ENCODE measurements at places on chromosomes 3 and 15.

DNA sequence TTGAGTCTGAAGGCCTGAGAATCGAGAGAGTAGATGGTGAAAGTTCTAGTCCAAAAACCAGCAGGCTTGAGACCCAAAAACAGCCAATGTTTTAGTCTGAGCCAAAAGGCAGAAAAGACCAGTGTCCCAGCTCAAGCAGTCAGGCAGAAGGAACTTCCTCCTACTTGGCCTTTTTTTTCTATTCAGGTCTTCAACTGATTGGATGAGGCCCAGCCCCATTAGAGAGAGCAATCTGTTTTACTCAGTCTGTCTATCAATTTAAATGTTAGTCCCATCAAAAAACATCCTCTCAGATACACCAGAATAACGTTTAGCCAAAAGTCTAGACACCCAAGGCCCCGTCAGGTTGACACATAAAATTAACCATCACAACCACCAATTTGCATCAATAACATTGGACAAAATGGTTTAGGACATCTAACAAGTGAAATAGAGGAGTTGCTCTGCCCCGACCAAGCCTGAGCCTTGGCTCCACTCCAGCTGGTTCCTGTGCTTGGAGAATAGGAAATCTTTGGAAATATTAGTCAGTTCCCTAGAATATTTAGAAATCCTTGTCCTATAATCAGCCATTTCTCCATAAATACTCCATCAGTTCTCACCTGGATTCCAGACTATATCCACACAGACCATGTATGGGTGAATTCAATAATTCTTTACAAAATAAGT is 51.4 kb upstream of the LIPC start:
- no peak for DNase-seq

DNA sequence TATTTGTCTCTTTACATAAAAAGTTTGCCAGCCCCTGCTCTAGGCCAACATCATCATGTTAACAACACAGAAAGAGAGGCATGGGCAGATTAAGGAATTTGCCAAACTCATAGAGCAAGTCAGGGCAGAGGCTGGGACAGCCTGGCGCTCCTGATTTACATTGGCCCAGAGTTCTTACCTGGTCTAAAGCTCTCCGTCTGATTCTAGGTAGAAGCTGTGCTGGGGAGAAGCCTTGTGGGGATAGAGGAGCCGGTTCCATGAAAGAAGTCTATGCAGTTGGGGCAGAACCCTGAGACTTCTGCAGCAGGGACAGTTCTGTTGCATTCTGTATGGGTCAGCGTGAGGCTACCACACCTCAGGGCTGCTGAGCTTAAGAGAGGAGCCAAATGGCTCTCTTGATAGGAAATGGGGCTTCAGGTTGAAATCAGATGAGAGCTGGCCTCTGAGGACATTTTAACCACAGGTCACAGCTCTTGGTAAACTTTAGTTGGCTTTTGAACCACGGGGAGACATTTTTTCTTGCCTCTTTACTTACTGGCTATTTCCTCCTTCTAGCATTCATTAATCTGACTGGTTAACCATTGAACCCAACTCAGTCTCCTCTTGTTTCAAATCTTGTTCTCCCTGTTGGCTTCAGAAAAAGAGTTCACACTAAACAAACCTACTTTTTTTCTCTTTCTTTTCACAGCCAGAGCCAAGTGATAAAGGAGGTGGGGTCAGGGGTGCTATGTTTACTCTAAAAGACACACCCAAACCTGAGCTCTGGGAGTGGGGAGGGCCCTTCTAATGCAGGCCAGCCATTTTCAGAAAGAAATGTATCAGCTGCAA is 250.7 kb downstream of the OPA1 start:
- no peak for DNase-seq

DNA sequence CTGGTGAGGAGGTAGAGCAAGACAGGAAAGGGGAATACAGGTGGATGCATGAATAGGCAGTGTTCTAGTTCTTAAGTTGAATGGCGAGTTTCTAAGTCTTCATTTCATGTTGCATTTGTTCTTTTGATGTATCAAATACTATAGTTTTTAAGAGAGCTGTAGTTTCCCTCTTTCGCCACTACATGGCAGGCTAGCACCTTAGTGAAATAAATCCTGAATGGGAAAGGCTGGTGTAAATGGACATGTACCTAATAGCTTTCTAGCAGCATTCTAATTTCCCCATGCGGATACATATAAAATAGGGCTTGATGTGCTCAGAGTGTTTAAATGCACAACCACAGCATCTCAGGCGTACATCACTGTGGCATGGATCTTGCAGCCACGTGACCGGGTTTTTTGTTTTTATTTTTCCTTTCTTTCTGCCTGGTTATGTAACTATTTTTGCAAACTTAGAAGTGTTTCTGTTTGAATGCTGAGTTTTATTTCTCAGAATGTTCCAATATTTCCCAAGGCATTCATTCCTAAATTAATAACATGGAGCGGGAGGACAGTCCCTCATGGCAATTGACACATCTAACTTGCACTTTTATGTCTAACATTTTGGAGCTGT is 23.5 kb upstream of the CLN6 start:
- no peak for DNase-seq

DNA sequence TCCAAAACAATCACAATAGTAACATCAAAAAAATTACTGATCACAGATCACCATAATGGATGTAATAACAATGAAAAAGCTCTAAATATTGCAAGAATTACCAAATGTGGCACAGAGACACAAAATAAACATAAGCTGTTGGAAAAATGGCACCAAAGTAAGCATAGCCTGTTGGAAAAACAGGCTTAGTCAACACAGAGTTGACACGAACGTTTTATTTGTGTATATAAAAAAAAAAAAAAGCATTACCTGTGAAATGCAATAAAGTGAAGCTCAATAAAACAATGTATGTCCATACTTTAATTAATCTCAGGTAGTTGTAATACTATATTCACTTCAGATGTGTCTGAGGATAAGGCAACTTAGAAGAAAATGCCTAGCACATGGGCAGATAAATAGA is 77.1 kb downstream of the NR1I2 start:
- DNase-seq = no peak

- DNase-seq = no peak
Measured at GRCh38 chr3:188062216-188062615, 91.7 kb upstream of the LPP start.

GRCh38 chr3:141769221-141769894 is 6.2 kb downstream of the GRK7 start:
- DNase-seq = no peak

- no peak for DNase-seq
Measured at GRCh38 chr3:94996743-94997142, 933.9 kb downstream of the NSUN3 start.

- DNase-seq = no peak
Measured at GRCh38 chr3:120442975-120443517, 7.7 kb downstream of the FSTL1 start.

GRCh38 chr3:197713477-197713822 is 23.3 kb downstream of the RUBCN start:
- DNase-seq = no peak

DNA sequence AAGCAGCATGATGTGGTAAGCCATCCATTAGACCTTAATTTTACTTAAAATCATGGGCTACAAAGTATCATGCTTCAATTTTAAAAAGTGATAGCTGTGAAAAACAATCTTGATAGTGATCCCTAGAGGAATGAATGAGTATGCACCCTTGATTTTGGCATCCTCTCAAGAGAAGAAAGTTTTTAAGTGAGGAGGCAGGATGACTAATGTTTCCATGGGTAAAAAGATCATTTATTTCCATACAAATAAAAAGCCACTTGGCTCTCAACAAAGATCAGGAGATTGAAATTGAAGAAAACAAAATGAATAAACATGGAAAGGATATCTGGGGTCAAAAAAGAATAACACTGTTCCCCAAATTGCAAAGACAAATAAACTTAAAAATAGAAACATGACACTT is 305.4 kb downstream of the MEX3B start:
- DNase-seq = no peak

- no peak for DNase-seq
Measured at GRCh38 chr3:877001-877400, 215.8 kb upstream of the CNTN6 start.

- DNase-seq = no peak
Measured at GRCh38 chr3:13884851-13885703, 5.2 kb upstream of the WNT7A start.

DNA sequence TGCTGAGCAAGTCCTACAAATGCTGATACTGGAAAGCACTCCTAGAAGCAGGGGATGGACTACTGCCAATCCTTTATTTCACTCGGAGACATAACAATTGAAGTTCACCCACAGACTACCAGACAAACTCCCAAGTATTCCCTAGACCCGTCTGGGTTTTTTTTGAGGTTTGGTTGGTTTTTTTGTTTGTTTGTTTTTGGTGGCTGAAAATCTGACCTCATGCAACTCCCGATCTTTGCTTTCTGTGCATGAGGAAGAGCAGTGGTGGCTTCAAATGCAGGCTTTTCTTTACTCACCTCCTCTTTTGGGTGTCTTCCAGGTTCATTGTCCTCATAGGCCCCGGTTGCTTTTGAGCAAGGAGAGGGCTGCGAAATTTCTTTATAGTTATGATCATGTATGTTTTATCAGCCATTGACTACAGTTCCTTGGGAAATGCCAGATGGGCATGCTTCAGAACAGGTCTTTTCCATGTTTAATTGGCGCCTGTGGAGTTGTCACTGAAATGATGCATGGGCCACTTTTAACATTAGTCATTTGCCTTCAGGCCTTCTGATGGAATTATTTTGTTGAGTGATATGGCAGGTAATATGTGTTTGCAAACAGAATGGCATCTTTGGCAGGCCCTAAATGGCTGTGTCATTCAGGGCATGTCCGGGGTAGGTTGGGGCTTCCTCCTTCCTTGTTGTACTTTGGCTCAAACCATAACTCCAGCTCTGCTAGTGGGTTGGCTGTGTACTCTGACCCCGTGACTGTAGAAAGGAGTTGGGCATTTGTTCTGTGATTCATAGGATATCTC is 81.3 kb upstream of the ZBED2 start:
- DNase-seq = no peak

- DNase-seq = no peak
Measured at GRCh38 chr3:194275721-194276120, 75.4 kb downstream of the CPN2 start.

DNA sequence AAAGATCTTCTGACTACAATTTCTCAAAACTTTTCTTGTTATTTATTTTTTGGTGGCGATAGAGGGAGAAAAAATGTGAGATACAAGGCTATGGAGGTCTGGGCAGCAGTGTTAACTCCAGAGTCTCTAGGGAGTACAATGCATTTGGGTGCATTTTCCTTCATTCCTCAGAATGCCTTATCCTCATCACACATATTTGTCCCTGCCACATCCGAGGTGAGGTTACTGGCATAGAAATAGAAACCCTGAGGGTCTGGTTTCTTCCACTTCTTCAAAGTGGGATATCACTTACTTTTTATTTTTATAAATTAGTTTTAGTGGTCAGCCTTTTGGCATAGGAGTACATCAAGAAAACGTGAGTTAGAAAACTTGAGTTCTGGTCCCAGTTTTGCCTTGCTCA is 150.4 kb downstream of the TIGIT start:
- DNase-seq = no peak

- DNase-seq = no peak
Measured at GRCh38 chr3:174755833-174756829, 103.0 kb upstream of the NAALADL2 start.

GRCh38 chr15:95227235-95227634 is 995.9 kb downstream of the MCTP2 start:
- DNase-seq = no peak

DNA sequence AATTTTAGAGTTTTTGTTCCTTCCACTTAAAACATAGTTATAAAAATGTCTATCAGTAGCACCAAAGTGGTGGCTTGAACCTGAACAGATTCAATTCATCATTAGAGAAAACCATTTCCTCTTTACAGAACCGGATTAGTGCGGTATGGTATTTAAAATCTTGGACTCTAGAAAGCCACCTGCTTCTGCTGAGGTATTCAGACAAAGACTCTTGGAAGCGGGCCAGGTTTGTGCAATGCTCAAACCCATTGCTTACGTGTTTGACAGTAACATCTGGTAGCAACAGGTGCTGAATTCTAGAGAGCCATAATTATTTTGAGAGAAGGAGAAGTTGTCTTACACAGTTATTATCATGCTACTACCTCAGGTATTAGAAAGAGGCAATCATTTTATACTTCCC is 290.5 kb downstream of the NAALADL2 start:
- DNase-seq = no peak

DNA sequence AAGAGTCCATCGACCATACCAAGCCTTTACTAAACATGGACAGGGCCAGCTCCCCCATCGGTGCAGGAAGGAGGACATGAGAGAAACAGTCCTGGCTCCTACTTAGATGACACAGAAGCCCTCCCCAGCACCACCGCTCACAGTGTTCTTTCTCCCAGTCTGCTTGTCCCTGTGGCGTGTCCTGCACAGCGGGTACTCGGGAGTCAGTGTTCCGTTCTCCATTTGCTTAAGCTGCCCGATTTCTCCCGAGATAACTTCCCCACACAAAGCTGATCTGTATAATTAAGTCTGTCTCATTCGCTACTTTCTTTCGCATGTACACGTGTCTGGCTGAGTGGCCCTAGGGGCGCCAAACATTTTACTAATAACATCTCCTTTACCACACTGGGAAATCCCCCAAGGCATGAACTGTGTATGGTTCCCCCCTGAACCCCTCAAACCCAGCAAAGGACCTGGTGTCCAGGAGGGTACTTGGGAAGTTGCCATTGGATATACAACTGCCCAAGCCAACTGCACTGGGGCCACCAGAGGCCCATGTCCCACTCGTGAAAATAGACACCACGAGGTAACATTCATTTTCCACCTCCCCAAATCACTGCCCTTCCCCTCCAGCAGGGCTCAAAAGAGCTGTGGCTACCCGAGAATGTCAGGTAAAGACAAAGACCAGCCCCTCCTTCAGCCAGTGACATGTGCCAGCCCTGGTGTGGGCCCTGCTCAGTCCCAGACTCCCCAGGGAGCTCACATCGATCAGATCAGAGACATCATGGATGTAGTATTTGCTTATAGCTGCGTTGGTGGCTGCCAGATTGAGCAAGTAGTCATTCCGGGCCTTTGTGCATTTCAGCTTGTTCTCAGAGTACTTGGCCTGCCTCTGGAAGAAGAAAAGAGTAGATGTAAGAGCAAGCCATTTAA is 96.5 kb upstream of the RAD18 start:
- no peak for DNase-seq

GRCh38 chr3:17640466-17640865 is 102.0 kb downstream of the TBC1D5 start:
- no peak for DNase-seq

- no peak for DNase-seq
Measured at GRCh38 chr15:39132954-39133600, 447.8 kb upstream of the THBS1 start.

DNA sequence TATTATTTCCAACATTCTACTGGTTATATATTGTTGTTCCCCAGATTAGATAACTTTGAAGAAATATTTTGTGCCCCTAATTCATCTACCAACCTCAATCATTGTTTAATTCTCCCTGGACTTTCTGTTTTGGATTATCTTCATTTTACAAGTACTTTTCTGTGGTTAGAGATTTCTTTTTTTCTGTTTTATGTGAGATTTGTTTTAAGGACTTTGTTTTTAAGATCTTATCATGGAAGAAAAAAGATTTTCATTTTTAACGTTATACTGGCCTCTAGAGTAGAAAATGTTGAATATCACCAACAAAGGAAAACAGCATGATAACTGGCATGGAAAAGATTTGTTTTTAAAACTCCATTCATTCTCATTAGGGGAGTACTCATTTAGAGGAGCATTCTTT is 210.9 kb upstream of the KCNMB2 start:
- DNase-seq = no peak
